Erythroblast (primary cell): ENCODE measurements at places on chromosomes 4 and X.

- DNase-seq = no peak
Observed at GRCh38 chr4:7059662-7060061, 8.2 kb downstream of the GRPEL1 start.

DNA sequence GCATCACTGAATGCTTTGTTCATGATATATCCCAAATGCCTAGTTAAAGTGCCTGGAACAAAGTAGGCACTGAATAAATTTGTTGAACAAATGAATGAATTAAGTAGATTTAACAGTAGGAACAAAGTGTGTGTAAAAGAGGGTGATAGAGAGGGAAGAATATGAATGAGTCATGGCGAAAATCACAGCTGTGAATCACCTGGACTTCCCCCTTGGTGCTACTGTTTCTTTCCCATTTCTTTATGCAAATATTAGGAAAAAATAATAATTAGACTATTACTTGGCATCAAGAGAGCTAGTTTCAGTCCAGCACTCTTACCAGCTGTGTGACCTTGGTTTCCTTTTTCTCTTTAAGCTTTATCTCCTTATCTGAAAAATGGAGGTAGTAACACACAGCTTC lies 9.2 kb downstream of the SPIN3 start:
- no peak for DNase-seq

DNA sequence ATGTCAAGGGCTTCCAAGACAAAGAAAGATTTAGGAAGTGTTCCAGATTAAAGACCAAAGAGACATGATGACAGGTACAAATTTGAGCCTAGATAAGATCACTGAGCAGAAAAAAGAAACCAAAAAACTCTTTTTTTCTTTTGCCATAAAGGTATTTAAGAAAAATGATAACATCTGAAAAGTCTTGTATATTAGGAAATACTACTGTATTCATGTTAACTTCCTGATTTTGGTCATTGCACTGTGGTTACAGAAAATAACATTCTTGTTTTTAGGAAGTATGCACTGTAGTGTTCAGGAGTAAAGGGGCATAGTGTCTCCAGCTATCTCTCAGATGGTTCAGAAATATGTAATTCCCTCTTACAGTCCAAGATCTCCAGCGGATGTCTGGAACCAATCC lies 37.1 kb downstream of the RWDD4 start:
- DNase-seq = no peak

- DNase-seq = no peak
Observed at GRCh38 chr4:139942241-139942640, 211.7 kb downstream of the MAML3 start.

GRCh38 chr4:118950224-118950623 lies 61.6 kb downstream of the SYNPO2 start:
- DNase-seq = no peak

DNA sequence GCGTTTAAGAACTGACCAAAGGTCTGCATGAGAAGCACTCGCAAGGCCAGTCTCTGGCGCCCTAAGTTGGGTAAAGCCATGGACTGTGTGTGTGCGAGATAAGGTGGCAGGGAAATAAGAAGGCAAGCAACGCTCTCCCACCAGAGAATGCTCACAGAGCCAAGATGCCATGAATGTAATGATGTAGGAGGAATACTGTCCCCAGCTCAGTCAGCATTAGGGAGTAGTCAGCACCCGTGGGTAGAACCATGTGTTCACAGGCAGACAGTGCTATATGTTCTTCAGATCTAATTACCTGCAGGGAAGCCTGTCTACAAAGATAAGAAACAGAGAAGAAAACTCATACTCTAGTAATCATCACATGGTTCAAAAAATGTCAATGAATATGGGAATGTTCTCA lies 68.8 kb downstream of the SEC24D start:
- DNase-seq = peak; percentile 63

DNA sequence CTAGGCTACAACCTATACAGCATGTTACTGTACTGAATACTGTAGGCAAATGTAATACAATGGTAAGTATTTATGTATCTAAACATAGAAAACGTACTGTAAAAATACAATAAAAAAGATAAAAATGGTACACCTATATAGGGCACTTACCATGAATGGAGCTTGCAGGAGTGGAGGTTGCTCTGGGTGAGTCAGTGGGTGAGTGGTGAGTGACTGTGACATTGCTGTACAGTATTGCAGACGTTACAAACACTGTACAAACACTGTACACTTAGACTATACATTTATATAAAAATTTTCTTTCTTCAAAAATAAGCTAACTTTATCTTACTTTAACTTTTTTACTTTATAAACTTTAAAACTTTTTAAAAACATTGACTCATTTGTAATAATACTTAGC lies 190.3 kb upstream of the NR3C2 start:
- no peak for DNase-seq

DNA sequence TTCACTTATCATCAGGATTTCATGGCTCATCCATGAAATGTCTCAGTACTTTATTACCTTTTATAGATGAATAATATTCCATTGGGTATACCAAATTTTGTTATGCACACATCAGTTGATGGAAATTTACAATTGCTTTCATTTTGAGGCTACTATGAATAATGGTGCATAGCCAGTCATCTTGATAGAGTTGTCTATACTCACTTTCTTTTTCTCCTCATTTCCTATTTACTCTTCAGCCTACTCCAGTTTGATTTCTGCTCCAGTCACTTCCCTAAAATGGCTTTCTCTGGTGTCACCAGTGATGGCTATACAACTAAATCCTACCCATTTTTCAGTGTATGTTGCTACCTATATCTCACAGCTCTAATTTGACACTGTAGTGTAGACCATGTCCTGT lies 743.5 kb upstream of the MAGEB2 start:
- DNase-seq = no peak

- DNase-seq = no peak
Observed at GRCh38 chrX:29662759-29663503, 552.4 kb upstream of the MAGEB2 start.

GRCh38 chr4:58502839-58503238 lies 1392.7 kb upstream of the IGFBP7 start:
- no peak for DNase-seq

- DNase-seq = no peak
Observed at GRCh38 chrX:46693149-46693548, 65.8 kb downstream of the SLC9A7 start.

GRCh38 chr4:172514801-172515200 lies 653.8 kb upstream of the GALNT7 start:
- no peak for DNase-seq

DNA sequence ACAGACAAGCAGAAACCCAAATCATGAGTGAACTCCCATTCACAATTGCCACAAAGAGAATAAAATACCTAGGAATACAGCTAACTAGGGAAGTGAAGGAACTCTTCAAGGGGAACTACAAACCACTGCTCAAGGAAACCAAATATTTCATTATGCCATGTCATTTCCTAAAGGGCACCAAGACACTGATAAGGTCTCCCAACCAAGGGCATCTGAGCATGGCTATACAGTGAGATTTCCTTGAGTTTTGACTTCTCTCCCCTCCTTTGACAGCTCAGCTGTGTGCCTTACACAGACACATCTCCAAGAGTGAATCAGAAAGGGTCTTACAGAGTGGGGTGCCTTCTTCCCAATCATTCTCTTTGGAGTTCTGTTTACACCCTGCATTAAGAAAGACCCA lies 40.4 kb downstream of the PCDH7 start:
- DNase-seq = no peak

DNA sequence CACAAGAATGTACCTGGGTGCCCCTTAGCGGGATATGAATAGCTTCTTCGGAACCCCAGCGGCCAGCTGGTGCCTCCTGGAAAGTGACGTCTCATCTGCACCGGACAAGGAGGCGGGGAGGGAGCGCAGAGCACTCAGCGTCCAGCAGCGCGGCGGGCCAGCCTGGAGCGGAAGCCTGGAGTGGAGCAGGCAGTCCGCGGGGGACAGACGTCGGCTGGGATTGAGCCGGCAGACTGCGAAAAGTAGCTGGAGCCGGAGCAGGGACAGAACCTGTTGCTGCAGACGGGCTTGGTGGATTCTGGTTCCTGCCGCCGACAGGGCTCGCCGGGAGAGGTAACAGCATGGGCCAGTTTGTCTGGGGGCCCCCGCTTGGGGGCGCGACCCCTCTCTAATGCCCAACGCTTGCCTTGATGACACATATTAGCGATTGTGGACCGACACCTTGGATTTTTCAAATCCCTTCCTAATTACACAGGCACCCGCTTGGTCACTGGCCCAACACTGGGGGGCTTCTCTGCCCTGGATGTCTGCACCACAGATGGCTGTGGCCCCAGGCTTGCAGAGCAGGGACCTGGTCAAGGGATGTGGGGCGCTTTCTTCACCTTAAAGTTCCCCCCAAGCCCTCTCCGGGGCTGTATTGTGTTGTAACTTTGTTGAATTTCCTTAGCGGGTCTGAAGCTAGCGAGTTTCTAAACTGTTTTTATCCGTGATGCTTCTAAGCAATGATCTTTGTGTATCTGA lies at the start of gene NPFFR2:
Gene NPFFR2 (plus strand): TSS at position 133 of the 741 bp plus-strand sequence. CDS start 96,592 bp downstream, outside the sequence.
- no peak for DNase-seq

DNA sequence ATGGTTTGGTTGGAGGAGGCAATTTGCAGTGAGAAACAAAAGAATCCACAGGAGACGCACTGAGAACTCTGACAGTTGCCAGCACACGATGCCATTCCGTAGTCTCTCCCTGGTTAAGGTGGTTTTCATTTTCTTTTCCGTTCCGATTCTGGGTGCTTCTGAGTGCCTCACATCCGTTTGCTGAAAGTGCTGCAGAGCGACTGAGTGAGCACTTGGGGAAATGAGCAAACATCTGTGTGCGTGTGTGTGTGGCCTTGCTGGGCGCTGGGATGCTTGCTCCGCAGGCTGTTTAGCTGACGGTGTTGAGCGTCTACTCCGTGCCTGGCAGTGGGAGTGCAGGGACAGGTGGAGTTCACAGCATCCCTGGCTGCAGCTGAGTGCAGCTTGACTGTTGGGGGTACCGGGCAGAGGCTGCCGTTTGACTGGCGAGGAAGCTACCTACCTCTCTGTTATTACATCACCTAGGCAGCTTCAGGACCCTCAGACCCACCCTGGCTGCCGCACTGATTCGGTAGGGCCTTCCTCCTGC lies 49.3 kb downstream of the SORCS2 start:
- no peak for DNase-seq

DNA sequence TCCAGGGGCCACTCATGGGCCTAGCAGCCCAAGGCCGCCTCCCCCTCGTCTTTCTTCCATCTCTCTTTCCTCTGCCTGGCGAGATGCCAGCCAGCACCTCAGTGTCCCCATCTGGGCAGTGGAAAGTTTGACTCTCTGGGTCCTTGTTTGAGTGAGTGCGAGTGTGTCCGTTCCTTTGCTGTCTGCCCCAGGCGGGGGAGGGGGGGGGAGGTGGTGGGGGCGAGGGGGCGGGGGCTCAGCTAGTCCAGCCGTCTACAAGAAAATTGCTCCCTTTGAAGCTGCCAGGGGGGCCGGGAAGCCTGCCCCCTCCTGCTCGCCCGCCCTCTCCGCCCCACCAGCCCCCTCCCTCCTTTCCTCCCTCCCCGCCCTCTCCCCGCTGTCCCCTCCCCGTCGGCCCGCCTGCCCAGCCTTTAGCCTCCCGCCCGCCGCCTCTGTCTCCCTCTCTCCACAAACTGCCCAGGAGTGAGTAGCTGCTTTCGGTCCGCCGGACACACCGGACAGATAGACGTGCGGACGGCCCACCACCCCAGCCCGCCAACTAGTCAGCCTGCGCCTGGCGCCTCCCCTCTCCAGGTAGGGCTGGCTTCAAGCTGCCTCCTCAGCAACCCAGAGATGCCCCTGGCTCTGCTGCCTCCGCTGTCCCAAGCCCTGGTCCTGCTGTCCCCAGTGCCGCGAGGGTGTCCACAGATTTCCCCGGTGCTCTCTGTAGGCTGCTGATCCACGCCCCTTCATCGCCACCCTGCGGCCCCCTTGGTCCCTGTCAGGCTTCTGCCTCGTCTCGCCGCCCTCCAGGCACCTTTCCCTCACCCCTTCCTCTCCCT lies at the start of gene BGN:
Gene BGN (plus strand): TSS at position 440 of the 821 bp plus-strand sequence. CDS start 9,652 bp downstream, outside the sequence.
- DNase-seq = peak; percentile 1

GRCh38 chr4:164591666-164592065 lies 162.3 kb upstream of the SMIM31 start:
- DNase-seq = no peak

DNA sequence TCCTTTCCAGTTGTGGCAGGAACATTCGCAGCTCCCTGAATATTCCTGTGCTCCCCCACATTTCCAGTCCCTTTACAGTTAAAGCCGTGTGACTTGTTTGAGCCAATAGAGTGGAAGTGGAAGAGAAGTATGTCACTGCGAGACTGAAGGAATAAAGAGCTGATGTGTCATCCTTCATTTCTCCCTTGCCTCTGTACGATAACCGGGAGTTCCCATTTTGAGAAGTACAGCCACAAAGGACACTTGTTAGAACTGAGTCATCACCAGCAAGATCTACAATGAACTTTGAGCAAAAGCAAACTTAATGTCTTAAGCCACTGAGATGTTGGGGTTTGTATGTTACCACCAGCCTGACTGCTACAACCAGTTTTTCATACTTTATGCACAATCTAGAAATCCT lies 92.3 kb downstream of the SPRY1 start:
- DNase-seq = peak; percentile 11

- DNase-seq = no peak
Observed at GRCh38 chr4:3875466-3875865, 109.3 kb downstream of the ADRA2C start.

- DNase-seq = no peak
Observed at GRCh38 chr4:168608771-168609170, 111.9 kb downstream of the PALLD start.

- no peak for DNase-seq
Observed at GRCh38 chrX:108049649-108050048, 4.8 kb downstream of the VSIG1 start.

DNA sequence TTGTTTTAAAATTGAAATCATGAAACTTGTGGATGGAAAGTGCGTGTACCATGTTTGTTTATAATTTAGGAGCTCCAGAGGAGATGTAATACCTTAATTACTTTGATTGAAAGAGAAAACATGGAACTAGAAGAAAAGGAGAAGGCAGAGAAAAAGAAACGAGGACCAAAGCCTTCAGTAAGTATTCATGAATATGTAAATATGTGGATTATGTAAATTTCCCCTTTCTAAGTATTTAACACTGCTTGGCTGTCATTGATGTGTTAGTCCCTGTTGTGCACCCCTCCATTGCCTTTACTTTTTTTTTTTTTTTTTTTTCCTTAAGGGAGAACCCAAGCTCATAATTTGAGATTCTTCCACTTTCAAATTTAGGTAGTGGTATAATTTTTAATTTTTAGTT lies 36.4 kb downstream of the SMARCA5 start:
- no peak for DNase-seq

- no peak for DNase-seq
Observed at GRCh38 chrX:69045616-69046345, 119.5 kb downstream of the PJA1 start.

GRCh38 chrX:98362630-98363029 lies 1478.9 kb downstream of the RPA4 start:
- no peak for DNase-seq

GRCh38 chr4:176675810-176676209 lies 116.9 kb downstream of the VEGFC start:
- DNase-seq = no peak
